ENCODE measurements at places on chromosomes 13 and 19.

GRCh38 chr19:3503036-3503572 is 2.6 kb upstream of the DOHH start:
- no peak for DNase-seq

- no peak for DNase-seq
These were observed 56.7 kb downstream of the RCBTB2 start for GRCh38 chr13:48476215-48476614.

GRCh38 chr13:113495494-113496210 is 5.1 kb upstream of the DCUN1D2 start:
- no peak for DNase-seq

- DNase-seq, result no peak
These were observed 6.3 kb downstream of the CDADC1 start for GRCh38 chr13:49254007-49254406.

- DNase-seq, result no peak
These were observed 48.1 kb downstream of the IRS2 start for GRCh38 chr13:109738298-109738746.

- no peak for DNase-seq
These were observed 63.7 kb downstream of the CRYL1 start for GRCh38 chr13:20461860-20462532.

GRCh38 chr13:100825557-100825956 is 151.0 kb upstream of the TMTC4 start:
- DNase-seq, result no peak

Measured in stimulated activated CD4-positive, alpha-beta T cell treated with anti-CD3 and anti-CD28 coated beads, Interleukin-1b, Interleukin-23, amount 100 ng/mL, for 1 hour (primary cell).